ENCODE measurements at places on chromosomes 1 and 21.

GRCh38 chr1:10765734-10766478 lies 30.5 kb downstream of the CASZ1 start:
- DNase-seq = no peak

DNA sequence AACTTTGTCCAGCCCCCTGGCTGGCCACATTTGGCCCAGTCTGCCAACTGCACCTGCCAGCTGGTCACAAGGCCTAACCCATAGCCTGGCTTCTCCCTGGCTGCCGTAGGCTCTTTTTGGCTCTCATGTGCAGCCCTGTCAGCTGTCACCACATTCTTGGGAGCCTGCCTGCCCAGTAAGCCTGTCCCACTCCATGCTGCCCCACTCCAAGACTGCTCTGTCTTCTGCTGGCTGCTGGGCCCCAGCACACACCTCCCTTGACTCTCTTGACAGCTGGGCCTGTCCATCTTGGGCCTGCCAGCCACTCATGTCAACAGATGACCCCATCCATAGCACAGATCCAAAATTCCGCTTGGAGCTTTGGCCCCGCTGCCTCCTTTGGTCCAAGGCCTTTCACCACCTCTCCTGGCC lies 74.3 kb upstream of the EDN2 start:
- no peak for DNase-seq

DNA sequence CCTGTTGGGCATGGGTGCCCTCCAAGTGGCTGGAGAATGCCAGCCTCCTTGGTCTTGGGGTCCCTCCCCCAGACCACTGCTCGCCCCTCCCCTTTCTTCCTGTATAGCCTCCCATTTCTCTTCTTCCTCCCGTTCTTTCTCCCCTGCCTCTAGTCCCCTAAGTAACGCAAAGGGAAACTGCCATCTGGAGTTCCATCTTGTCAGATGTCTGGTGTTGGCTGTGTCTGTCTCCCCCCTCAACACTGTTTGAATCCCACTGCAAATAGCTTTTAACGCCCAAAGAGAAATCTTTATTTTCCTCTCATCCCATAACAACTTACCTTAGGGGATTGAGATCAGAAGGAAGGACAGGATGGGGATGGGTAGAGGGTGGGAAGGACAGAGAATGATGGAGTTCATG lies 55.3 kb upstream of the CSF3R start:
- no peak for DNase-seq

DNA sequence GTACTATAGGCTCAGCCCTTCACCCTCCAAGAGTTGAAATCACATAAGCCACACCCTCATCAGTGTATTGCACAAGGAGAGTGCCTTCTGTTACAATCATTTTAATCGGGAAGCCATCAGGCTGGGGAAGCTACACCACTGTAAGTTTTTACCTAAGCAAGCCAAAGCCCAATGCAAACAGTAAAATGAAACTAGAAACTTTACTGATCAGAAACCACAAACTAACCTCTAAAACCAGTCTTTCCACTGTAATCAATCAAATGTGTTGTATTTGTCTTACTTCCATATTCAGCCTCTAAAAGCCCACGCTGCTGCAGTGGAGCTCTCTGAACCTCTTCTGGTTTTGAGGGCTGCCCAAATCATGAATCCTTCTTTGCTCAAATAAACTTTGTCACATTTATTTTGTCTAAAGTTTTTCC lies 26.2 kb downstream of the CAPN8 start:
- no peak for DNase-seq

DNA sequence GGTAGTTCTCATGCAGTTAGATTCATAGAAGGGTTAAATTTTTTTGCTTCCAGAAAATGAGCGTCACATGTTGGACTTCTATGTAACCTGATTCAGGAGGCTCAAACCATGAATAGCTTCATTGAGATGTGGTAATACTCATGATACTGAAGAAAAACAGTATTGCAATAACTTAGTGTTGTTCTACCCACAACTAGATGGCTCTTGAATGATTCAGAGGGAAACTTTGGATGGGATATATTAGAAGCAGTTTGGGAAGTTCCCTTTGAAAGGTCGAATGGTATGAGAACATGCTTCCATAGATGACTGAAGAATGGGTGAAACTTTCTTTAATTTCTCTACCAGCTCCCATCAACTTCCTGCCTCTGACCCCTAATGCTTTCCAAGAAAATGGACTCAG lies 211.7 kb upstream of the PTGFR start:
- DNase-seq = no peak

GRCh38 chr21:33898586-33898985 lies 17.0 kb downstream of the ATP5PO start:
- DNase-seq = no peak

DNA sequence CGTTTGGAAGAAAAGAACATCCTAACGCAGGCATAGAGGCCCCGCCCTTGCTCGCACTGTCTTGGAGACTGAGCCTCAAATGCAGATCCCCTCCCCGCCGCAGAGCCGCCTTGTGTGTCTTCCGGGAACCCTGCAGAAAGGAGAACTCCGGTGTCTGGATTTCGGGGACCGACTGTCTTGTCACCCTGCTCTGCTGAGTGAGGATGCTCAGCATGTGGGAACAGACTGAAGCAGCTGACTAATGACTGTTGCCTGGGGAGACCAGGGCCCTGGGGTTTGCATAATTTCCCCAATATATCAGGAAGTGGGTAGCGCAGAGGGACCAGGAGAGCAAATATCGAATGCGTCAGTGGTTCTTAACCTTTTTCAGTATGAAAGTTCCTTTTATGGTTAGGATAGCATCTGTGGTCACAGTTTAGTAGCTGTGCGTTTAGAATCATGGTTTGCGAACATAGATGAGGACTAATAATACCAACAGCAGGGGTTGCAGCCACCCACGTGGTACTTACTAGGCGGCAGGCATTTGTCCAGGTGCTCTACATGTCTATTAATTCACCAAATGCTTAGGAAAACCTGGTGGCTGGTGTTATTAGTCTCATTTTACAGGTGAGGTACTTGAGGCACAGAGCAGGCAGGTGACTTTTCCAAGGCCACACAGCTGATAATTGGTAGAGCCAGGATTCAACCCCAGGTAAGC lies 14.3 kb downstream of the GPR137B start:
- DNase-seq = peak; percentile 65

DNA sequence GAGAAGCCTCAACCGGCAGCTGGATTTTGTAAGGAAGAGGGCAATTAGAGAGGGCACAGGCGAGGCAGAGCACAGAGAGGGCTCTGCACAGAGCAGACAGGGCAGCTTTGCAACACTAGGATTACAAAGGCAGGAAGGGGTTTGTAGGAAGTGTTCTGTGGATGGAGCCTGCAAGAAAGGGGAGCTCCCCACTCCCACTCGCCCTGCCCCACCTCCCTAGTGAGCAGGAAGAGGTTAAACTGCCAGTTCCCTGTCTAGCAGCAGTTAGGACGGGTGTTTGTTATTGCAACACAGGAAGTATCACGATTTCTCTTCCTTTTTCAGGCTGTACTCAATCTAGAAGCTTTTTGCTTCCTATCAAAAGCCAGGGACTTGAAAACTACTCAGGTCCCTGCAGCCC lies 63.3 kb upstream of the LRRC8D start:
- DNase-seq = peak; percentile 65

DNA sequence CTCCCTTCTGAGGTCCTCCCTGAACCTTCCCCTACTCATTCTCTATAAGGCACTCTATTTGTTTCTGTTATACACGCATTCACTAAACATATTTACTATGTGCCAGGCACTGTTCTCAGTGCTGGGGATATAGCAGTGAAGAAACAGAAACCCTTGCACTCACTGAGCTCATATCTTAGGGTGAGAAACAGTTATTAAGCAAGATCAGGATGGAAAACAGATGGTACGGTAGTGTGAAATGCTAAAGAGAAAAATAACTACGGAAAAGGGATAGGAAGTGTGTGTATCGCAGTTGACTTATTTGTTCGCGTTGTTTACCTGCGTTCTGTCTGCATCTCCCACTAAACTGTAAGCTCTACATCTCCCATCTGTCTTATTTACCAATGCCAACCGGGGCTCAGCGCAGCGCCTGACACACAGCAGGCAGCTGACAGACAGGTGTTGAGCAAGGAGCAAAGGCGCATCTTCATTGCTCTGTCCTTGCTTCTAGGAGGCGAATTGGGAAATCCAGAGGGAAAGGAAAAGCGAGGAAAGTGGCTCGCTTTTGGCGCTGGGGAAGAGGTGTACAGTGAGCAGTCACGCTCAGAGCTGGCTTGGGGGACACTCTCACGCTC lies 572 bp downstream of the CYB5RL start:
- no peak for DNase-seq

DNA sequence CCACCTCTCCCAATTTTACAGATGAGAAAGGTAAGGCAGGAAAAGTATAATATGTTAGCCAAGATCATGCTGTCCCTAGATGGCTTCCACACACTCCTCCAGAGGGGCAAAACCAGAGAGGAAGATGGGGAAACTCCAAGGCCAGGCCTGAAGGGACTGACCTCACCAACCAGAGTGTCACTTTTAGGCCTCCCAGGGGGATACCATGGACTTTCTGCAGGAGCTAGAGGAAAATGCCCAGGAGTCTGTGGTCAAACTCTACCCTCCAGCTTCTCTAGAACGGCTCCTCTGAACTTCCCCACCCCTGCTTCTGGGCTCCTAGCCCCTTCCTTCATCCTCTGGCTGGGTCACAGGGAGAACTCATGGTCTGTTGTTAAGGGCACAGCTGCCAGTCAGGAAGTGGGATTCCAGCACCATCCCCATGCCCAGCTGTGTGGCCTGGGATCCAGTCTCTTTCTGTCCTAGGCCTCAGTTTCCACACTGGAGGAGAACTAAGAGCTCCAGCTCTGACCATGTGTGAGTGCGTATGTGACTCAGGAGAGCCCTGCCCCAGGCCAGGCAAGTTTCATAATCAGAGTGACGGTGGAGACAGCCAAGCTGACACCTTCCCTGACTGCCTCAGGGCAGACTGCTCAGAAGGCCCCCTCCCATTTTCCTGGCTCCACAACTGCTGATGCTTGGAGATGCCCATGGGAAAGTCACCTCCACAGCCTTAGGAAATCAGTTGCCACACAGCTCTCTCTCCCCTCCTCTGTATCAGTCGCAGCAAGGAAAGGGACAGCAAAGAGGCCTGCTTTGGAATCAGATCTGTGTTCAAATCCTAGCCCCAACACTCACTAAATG lies 1.9 kb downstream of the IGSF8 start:
- DNase-seq = no peak

GRCh38 chr1:37682334-37682987 lies 9.9 kb upstream of the CDCA8 start:
- DNase-seq = peak; percentile 78

DNA sequence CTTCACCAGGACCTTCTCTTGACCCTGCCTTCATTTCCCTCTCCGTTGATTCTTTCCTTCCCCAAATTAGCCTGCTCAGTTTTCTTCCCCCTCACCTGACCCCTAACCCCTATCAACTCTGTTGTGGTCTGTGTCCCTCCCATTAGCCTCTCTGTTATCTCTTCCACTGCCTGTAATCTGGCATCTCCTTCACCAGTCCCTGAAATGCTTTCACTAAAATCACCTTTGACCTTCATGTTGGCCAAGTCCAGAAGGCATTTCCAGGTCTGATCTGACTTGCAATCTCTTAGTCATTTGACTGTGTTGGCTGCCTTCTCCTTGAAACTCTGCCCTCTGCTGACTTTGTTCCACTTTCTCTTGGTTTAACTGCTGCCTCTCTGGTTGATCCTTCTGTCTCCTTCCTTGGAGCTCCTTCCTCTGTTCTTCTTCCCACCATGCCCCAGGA lies 28.2 kb downstream of the ATP8B2 start:
- peak; percentile 49 for DNase-seq

DNA sequence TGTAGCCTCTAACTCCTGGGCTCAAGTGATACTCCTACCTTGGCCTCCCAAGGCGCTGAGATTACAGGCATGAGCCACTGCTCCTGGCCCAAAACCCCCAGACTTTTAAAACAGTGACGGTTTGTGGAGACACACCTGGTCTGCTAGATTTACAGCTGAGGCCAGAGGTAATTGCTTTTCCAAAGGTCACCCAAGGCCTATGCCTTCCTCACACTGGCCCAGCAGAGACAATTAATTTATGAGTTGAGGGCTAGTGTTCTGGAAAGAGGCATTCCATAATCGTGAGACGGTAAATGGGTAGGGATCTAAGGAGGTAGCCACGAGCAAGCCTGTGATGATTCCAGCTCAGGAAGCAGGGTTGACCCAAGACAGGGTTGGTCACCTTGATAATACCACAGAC lies 12.4 kb upstream of the PARP1 start:
- DNase-seq = no peak

DNA sequence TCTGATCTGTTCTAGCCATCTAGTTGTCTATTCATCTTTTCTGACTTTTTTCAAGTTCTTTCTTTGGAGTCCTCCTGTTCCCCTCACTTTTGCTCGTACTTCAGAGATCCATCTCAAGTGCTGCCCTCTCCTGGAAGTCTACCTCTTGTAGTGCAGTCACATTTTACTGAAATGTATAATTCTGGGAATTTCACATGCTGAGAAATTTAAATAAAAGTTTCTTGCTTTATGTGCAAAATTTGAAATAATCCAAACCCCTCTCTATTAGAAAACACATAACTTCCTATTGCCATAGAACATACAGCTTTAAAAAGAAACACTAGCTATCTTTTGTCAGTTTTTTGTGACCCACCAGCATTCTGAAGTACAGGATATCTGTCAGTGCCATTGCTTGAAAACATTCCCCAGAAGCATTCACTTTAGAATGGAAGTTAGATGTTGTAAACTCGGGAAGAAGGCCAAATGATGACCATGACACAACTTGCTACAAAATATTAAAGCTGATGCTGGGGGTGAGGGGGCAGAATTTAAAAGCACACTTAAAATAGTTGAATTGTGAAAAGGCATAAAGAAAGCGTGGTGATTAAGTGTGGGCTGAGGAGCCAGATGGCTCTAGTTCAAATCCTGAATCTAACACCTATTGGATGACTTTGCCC lies 22.0 kb downstream of the RLF start:
- no peak for DNase-seq

- peak; percentile 36 for DNase-seq
Measured at GRCh38 chr1:32263744-32264143, 12.7 kb downstream of the LCK start.

- no peak for DNase-seq
Measured at GRCh38 chr21:38181096-38181495, 75.7 kb upstream of the KCNJ15 start.

DNA sequence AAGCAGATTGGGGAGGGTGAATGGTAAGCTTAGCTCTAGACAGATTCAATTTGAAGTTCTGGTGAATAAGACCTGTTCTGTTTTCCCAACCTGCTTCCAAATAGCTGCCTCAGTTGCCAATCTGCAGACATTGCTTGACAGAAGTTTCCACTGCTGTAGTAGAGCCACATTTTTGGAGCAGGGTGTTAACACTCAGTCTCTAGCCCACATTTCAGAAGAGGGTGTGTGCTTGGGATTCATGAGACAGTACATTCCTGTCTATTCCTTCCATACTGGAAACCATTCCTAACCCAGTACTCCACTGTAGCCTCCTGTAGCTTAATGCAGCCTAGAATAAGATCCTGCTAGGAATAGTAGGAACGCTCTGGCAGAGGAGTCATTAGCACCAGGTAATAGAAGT lies 450.5 kb downstream of the NUF2 start:
- DNase-seq = no peak

- no peak for DNase-seq
Measured at GRCh38 chr21:35239811-35240219, 190.7 kb upstream of the RUNX1 start.

DNA sequence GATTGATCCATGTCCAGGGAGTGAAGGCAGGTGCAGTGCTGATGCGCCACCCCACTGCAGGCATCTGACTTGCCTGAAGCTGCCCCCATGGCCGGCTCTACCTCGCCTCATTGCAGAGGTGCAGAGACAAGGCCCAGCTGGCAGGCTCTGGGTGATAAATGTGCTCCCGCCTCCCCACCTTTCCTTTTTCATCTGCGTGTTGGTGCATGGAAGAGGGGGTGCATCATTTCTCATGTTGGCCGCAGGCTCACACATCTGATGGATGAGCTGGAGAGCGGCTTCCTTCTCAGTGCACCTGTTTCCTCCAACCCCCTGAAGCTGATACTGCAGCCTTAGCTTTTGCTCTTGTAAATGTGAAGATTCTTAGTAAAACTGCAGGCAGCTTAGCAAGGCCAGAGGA lies 306.0 kb upstream of the KAZN start:
- DNase-seq = no peak
